RPMI8226 (cell line): ENCODE measurements at places on chromosomes 13 and 19.

GRCh38 chr13:27036236-27036981 lies 135.2 kb downstream of the USP12 start:
- DNase-seq: no peak

DNA sequence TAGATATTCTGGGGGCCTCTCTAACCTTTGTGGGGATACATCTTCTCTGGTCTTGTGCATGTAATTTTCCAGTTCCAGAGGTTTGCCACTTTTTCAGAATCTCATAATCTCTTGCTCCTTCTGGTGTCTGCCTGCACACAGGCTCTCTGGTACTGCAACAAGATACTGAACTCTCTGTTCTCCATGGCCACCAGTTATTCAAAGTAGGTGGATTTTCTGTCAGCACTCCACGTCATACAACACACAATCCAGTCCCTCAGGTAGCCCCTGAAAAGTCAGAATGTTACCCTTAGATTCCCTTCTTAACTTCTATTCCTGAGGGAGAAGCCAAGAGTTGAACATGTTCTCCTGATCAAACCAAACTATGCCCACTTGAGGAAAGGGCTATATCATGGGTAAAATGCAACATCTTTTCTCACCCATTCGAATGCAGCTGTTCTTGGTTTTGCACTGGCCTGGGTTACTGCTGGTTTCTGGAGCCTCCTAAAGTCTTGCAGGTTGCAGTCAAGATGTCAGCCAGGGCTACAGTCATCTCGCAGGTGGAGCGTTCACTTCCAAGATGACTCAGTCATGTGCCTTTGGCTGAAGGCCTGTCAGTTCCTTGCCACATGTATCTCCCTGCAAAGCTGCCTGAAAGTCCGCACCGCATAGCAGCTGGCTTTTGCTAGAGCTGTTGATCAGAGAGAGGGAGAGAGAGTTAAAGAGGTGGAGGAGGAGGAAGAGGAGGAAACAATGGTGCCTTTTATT lies 57.7 kb upstream of the TUBA3C start:
- no peak for DNase-seq

GRCh38 chr19:38813323-38813722 lies 578 bp upstream of the LGALS4 start:
- DNase-seq: no peak

GRCh38 chr13:76894401-76895110 lies 8.4 kb upstream of the KCTD12 start:
- DNase-seq: peak; percentile 9

GRCh38 chr19:4705413-4706131 lies 18.1 kb downstream of the DPP9 start:
- no peak for DNase-seq

GRCh38 chr13:113882267-113882630 lies 18.4 kb upstream of the GAS6 start:
- DNase-seq: peak; percentile 64

GRCh38 chr13:49082653-49083536 lies 107.2 kb downstream of the FNDC3A start:
- no peak for DNase-seq

- no peak for DNase-seq
Observed at GRCh38 chr19:12596485-12596884, 14.1 kb downstream of the ZNF490 start.

- no peak for DNase-seq
Observed at GRCh38 chr19:44909775-44910174, 4.2 kb downstream of the APOE start.

DNA sequence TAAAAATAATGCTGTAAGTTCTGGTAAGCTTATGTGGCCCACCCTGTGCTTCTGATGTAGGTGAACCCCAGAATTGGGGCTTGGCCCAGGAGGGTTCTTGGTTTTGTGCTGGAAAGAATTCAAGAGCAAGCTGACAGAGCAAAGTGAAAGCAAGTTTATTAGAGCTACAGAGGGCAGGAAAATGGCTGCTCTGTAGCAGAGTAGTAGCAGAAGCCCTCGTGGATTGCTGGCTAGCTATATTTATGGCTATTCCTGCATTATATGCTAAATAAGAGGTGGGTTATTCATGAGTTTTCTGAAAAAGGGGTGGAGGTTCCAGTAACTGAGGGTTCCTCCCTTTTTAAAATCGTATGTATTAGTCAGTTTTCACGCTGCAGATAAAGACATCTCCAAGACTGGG lies 20.6 kb upstream of the ZNF599 start:
- DNase-seq: no peak

GRCh38 chr13:31947105-31947504 lies 84.5 kb upstream of the FRY start:
- no peak for DNase-seq

DNA sequence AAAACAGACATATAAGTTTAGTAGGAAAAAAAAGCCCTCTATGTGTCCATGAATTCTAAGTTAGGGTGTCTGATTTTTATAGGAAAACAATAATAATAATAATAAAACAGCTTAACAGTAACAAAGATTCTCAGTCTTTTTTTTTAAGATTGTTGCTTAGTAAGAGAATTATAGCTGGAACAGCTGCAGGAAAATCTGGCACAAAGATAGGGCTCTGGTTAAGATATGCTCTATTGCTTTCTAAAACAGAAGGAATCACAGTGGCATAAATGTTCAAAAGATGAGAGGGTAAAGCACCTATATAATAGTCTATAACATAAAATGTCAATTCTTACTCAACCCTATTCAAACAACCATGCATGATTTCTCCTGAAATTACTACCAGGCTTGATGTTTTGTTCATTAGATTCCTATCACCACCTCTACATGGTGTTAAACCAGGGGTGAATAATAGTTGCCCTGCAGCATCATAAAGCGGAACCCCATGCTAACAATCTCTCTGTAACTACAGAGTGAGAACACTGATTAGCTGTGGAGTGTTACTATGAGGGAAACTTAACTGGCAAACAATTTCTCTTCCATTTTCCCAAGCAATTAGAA lies 541.4 kb upstream of the MIR17HG start:
- DNase-seq: no peak

- no peak for DNase-seq
Observed at GRCh38 chr13:66556306-66556705, 673.8 kb downstream of the PCDH9 start.

- DNase-seq: peak; percentile 28
Observed at GRCh38 chr19:40224342-40225150, 1.9 kb downstream of the CCNP start.

DNA sequence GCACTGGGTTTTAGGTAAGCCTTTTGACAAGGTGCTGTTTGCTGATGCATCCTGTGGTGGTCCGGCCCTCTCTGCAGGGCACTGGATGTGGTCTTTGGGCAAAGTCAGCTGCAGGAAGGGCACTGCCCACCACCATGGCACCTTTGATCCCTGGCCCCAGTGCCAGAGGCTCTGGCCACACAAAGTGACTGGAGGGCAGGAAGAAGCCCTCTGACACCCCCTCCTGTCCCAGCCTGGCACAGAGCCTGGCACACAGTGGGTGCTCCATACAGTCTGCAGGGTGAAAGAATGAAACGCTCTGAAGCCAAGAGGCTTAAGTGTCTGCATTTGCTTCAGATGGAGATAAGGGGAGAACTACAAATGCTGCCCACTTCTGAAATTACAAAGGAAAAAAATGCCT lies 47.6 kb upstream of the CNMD start:
- DNase-seq: no peak

DNA sequence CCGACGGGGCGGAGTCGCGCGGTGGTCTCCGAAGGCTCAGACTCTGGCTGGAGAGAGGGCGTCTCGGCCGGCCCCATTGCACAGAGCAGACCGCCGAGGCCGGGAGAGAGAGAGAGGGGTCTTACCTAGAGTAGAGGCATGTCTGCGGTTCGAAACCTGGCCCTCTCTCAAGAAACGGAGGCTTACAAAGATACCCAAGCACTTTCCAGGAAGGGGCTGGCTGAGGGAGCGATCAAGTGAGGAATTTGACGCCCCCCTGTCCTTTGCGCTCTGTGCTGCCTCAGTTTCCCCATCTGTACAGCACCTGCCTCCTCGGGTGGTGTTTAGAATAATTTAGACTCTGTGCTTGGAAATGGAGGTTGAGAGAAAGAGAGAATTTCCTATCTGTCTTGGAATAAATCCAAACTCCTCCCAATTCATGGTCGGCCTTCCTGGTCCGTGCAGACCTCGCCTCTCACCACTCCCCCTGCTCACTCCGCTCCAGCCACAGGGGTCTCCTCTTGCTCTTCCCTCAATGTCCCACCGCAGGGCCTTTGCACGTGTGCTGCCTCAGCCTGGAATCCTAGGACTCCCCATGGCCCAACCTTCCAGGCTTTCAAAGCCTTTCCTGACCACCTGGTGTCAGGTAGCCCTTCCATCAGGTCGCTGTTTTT lies 658 bp upstream of the ISOC2 start:
- peak; percentile 56 for DNase-seq

GRCh38 chr13:100976993-100977392 lies 302.4 kb upstream of the TMTC4 start:
- DNase-seq: no peak

DNA sequence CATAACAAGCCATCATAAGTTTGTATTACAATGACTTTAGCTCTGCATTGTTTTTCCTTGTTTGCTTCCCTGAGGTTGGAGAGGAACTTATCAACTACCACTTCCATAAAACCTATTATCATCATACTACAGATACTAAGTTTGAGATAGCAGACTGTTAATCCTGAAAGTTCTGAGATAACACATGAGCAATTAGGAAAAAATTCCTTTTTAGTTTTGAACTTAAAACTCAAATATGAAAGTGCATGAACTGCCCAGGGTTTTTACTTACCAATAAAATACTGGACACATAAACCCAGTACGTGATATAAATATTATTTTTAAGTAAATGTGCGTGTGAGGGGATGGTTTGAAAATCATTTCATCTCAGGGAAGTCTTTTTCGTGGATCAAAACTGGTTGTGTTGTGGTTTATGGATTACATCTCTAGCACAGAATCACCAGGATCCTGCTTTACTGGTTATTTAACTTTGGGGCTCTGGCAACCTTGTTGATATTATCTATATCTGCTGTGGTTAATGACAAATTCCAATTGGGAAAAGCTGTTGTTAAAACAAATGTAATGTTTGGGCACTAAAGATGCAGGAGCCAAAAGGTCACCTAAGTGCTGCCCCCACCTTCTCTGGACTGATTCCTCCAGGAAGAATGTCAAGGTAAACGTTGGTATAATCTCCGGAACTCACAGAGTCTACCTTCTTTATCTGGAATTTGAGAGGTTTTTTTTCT lies 12.4 kb downstream of the CDX2 start:
- DNase-seq: no peak

GRCh38 chr19:46924874-46925547 lies 64.2 kb downstream of the ARHGAP35 start:
- DNase-seq: peak; percentile 23

DNA sequence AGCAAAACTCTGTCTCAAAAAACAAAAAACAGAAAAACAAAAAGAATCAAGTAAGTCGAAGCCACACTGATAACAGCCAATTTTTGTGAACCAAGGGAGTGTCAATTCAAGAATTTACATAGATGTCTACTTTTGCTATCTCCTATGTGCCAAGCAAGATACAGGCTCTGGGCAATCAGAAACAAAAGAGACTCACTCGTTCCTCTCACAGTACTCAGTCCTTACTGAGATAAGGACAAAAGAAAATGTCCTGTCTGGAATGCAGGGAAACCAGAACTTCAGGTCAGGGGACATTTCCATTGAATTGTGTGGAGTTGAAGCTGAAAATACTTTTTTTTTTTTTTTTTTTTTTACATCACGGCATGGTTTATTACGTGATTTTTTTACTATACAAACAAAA lies 53.0 kb downstream of the NLRP12 start:
- DNase-seq: no peak

DNA sequence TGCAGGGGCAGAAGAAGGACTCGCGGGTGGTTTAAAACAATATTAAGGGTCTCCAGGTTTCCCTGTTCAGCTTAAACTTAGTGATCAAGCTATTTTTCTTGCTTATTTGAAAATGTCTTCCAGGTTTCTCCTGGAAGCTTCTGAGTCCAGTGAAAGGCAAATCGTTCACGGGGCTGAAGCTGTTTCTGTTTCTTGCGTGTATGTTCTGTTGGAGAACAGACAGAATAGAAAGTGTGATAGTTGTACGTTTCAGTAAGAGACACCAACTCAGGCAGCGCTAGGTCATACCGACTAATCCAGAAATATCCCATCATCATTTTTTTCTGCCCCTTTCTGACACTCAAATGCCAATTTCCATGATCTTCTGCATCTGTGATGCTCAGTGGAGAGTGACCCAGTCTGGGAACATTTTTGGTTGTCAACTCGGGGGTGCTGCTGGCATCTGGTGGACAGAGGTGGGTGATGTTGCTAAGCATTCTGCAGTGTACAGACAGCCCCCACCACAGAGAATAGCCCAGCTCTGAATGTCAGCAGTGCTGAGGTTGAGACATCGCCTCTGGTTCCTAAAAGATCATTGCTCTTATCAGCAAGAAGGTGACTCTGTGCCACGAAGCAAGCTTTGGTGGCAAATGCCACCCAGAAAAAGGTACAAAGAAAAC lies 4.3 kb downstream of the KLF2 start:
- DNase-seq: peak; percentile 20

- no peak for DNase-seq
Observed at GRCh38 chr13:110263888-110264287, 43.1 kb downstream of the COL4A1 start.
